ENCODE measurements at places on chromosomes 12 and 14. TPM values are rescaled to one million over a fixed set of nuclear protein-coding genes. Genes with fewer than 3 reads are reported as not detected.

DNA sequence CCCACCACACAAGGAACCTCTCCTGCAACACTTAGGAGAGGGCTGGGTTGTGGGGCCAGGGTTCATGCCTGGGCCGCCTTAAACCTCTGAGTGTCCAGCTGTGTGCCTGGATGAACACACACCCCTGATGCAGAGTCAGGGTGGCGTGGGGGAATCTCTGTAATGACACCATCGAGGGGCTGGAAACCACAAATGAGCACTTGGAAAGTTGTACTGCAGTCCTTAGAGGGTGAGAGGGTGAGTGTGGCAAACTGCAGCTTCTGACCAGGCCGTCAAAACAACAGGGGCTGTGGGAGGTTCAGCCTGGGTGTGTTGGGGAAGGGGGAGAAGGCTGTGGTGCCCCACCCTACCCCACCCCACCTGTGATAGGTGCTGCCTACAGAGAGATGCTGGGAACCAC is 12.4 kb upstream of the KRT5 start:
- no peak for DNase-seq

The AKAP6 gene
- total RNA-seq = 1.7 TPM

GRCh38 chr14:32460267-32460666 is 131.2 kb downstream of the AKAP6 start:
- DNase-seq = no peak

The POLE gene
- 31.0 TPM for total RNA-seq

The TROAP gene
- total RNA-seq = not detected

- no peak for DNase-seq
These were observed 99.2 kb upstream of the SCAF11 start for GRCh38 chr12:46089414-46090162.

The SMARCD1 gene
- total RNA-seq = 19.1 TPM

The C3AR1 gene
- total RNA-seq = 8.8 TPM

The CMTM5 gene
- total RNA-seq = not detected

GRCh38 chr14:62053188-62053587 is 291.0 kb downstream of the SNAPC1 start:
- DNase-seq = no peak

The PARP11 gene
- total RNA-seq = 7.1 TPM

The CMKLR1 gene
- 7.4 TPM for total RNA-seq

The PLBD1 gene
- 3.8 TPM for total RNA-seq

The PTPRR gene
- total RNA-seq = not detected

- DNase-seq = no peak
These were observed 45.4 kb downstream of the PSMA6 start for GRCh38 chr14:35337269-35338255.

GRCh38 chr14:54564071-54564867 is 2.7 kb upstream of the SAMD4A start:
- no peak for DNase-seq

The SETD1B gene
- total RNA-seq = 7.9 TPM

GRCh38 chr12:71240946-71241345 is 83.1 kb upstream of the TSPAN8 start:
- no peak for DNase-seq

GRCh38 chr14:39383741-39384140 is 48.5 kb downstream of the FBXO33 start:
- no peak for DNase-seq

DNA sequence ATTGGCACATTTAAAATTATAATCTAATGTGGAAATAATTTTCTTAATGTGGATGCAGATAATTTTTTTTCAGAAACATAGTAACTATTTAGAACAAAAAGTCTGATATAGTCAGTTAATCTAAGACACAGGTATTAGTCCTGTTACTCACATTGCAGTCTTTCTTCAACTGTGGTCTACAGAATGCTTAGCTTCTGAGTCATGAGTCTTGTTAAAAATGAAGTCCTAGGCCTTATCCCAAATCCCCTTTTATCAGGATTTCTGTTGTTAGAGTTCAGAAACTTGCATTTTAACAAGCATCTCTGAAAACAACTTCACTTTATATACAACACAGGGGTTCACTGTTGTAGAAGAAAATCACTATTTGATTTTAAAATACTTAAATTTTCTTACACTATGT is 112.2 kb downstream of the SLC16A7 start:
- no peak for DNase-seq

The ABCD2 gene
- under 0.01 TPM for total RNA-seq

The PLA2G1B gene
- total RNA-seq = 0.84 TPM

DNA sequence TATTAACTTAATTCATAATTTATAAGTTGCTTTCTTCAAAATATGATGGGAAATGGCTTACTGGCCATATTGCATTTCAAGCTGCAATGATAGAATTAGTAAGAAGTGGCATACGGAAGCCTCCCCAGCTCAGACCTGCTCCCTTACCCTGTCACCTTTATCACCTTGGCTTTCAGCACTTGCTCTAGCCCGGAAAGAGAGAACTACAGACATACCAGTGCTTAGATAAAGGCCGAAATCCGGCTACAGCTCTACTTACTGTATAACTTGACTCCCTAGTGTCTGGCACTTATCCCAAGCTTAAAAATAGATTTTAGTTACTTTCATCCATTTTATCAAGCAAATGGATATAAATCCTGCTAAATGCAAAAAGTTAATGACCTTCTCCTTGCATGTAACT is 42.5 kb downstream of the PKP2 start:
- no peak for DNase-seq

- no peak for DNase-seq
These were observed 224.3 kb downstream of the NEDD1 start for GRCh38 chr12:97131220-97131981.

The CDH24 gene
- total RNA-seq = 0.50 TPM

The IL22 gene
- not detected for total RNA-seq

GRCh38 chr12:79454338-79454843 is 236.4 kb downstream of the PAWR start:
- no peak for DNase-seq

DNA sequence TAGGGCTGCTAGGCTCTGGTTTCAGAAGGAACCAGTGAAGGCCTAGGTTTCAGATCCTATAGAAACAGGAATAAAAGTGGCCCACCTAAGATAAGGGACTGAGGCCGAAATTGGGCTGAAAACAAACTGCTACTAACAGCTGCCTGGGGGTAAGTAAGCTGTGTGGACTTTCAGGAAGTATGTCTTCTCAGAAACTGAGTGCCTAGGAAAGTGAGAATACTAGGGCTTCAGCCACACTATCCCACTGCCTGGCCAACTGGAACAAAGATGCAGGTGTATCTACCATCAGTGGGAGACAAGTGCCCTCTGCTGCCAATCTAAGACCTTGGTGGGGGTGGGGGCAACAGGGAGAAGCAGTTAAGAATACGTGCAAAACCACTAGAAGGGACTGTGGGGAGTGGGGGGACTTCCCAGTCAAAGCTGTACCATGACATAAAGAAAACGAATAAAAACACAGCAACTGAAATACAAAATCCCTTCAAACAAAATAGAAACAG is 82.5 kb downstream of the MED13L start:
- DNase-seq = no peak

The LYZ gene
- 24.7 TPM for total RNA-seq

DNA sequence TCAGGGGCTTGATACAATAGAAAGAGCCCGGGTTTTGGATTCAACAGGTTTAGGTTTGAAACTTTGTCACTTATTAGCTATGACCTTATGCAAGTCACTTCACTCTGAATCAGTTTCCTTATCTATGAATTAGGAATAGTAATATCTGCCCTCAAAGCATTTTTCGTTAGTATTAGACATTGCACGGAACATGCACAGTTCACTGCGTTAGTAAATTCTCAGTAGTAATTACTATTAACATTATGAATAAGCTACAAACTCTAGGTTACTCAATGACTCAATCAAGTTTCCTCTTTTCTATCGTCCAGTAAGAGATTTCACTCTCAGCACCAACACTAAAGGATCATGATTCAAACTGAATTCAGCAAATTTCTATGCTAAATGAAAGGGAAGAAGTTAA is 150.3 kb downstream of the CEP83 start:
- DNase-seq = no peak

DNA sequence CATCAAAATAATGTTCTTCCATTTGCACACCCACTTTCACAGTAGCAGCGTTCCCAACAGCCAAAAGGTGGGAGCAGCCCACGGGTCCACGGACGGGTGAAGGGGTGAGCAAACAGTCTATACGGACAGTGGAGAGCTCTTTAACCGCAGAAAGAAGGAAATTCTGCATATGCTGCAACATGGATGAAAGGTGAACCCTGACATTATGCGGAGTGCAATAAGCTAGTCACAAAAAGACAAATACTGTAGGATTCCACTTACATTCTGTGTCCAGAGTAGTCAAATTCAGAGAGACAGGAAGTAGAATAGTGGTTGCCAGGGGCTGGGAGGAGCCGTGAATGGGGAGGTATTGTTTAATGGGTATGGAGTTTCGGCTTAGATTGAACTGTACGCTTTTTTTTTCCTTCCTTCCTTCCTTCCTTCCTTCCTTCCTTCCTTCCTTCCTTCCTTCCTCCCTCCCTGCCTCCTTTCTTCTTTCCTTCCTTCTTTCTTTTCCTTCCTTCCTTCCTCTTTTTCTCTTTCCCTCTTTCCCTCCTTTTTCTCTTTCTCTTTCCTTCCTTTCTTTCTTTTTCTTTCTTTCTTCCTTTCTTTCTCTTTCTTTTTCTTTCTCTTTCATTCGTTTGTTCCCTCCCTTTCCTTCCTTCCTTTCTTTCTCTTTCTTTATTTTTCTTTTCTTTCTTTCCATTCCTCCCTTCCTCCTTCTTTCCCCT is 15.8 kb upstream of the ANKRD9 start:
- no peak for DNase-seq

- DNase-seq = no peak
These were observed 35.1 kb downstream of the NCOR2 start for GRCh38 chr12:124532331-124532750.

GRCh38 chr12:49978125-49978524 is 5.4 kb downstream of the AQP6 start:
- no peak for DNase-seq

DNA sequence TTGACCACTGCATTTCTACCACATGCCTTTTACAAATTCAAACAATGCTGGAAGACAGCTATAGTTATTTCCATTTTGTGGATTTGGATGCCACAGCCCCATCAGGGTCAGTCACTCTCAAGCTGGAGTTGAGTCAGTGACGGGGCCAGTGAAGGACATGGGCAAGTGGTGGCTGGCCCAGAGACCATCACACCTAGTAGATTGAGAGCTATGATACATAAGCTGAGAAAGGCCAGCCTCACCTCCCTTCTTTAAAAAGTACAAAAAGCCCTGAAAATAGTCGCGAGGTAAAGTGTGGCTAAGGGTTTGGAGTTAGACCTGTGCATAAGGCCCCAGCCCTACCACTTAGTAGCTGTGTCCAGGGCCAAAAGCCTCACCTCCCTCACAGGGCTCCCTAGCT is 4.1 kb downstream of the KCTD10 start:
- DNase-seq = no peak

GRCh38 chr14:30064454-30064853 is 136.8 kb upstream of the PRKD1 start:
- DNase-seq = no peak

DNA sequence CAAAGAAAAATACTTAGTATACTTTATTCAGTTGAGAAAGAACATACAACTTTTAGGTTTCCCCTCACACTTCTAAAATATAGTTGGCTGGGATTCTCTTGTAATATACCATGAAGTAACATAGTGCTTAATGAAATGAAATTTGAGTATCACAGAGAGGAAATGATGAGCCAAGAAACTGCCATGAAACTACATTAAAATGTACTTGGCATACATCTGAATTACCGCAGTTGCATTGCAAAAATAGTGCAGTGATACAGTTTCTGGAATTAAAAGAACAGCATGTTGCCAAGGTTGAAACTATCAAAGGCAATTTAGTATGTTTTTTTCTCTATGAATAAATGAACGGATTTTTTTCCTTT is 389.2 kb downstream of the TMEM117 start:
- no peak for DNase-seq

The CD69 gene
- 2.7 TPM for total RNA-seq

- DNase-seq = no peak
These were observed 173.0 kb downstream of the EMP1 start for GRCh38 chr12:13369474-13370056.

DNA sequence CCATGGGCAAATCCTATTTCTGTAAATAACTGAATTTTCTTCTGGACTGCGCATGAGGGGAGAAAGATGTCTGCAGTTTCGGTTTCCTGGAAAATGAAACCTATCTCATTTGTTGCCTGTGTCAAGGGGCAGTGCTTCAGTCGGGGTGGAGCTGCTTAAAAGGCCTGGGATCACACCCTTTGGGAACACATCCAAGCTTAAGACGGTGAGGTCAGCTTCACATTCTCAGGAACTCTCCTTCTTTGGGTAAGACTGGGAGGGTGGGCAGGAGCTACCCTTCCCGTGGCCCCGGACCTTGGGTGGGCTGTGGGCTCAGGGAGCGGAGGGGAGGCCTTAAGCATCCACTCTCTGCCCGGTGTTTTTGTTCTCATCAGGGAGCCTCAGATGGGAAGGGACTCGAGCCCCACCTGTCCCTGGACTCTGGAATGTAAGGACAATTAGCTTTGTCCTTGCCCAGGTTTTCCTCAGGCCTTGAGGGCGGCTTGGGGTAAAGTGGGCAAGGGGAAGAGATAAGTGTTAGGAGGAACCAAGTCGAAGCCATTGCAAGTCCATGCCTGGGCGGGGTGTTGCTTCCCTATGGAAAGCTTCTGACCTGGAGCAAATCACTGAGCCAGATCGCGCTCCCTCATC is at the start of gene IFI27:
IFI27 (plus strand) TSS at position 185 of the 630 bp plus-strand sequence.
- DNase-seq = peak; percentile 25
